ENCODE measurements at places on chromosomes 12 and 14.
A peak's percentile ranks its signal among the peaks of the same experiment; 100 is the strongest.

DNA sequence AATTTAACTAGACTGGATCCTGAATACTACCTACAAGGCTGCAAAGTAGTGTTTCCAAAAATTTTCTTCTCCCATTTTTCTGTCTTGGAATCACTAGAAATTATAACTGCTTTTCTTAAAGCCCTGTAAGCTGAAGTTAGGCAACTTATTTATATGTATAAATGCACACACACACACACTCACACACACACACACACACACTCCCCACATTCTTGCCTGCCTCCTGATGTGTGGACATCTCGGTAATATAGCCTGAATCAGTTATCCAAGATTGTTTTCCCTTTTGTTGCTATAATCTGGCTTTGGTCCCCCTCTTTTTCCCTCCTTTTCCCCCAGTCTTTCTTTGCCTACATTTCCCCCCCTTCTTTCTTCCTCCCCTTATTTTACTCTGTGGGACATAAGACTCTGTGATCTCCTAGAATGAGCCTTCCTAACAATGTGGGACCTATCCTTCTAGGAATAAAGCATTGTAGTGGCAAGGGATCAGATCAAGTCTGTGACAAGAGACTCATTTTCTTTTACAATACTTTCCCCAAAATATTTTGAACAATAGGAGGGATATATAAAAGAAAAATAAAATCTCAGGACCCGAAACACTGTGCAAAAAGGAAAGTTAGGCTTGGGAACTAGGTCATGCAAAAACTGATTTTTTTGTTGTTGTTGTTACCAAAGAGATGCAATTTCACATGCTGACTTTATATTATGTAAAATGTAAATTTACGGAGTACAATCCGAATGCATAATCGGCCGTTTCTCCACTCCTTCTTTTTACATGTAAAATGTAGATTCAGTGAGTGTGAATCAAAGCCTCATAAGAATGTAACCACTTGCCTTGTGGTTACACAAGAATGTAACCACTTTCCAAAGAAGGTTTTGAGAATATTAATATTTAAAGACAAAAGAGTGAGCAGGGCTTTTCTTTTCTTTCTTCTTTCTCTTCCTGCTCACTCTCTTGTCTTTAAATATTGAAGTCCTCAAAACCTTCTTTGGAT, 26.3 kb upstream of the CD69 start:
- no peak for DNase-seq

- DNase-seq, result no peak
Observed at GRCh38 chr14:28778138-28779117, 11.8 kb downstream of the FOXG1 start.

DNA sequence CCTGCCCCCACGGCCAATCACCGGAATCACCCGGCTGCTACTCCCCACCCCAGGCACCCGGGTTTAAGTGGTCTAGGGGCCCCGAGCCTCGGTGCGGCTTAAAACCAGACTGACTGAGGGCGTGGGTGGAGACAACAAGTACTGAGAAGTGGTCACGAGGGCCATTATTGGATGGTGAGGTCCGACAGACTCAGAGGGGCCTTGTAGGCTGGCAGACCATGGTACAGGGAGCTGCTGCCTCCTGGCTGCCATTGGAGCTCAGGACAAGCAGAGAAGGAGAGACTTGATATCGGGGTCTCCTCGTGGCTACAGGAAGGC, 54.1 kb downstream of the FBRSL1 start:
- no peak for DNase-seq

DNA sequence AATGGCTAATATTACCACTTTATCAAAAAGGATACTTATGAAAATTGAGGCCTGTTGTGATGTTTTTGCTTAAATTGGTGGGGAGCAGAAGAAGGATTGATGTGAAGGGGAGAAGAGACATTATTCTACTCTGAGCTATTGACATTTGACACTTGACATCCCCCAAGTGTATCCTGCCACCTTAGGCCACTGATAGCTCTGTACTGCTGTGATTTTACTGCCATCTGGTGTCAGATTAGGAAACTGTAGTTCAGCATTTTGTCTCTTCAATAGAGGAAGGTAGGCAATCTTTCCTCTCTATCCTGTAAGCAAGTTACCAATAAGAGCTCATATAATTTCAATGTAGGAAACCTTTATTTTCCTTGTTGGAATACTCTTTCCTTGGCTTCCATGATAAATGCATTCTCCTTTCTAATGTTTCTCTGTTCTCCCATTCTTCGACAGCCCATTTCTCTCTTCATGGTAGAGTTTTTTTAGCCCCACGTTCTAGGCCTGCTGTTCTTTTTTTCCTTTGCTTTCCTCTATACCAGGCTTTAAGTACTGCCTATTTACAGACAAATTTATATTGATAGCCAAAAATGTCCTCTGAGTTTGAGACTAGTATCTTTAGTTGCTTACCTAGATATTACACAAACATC, 46.3 kb downstream of the PPHLN1 start:
- peak; percentile 43 for DNase-seq

GRCh38 chr12:30385706-30386105, 310.0 kb downstream of the IPO8 start:
- no peak for DNase-seq

GRCh38 chr14:101507836-101508150, 53.5 kb upstream of the DIO3 start:
- DNase-seq, result no peak

DNA sequence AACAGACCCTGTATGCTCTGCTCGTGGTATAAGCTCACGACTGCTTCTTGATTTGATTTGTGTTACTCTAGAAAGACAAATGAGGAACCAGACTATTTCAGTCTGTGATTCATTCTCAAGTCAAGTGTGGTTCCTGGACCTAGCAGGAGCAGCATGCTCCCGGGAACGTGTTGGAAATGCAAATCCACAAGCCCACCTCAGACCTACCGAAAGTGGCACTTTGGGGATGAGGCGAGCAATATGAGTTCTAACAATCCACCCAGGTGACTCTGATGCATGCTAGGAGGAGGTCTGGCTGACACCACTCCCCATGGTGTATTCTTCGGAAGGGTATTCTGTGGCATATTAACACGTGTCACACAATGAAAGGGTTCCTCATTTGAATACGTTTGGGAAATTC, 59.5 kb upstream of the TMX1 start:
- DNase-seq, result no peak

DNA sequence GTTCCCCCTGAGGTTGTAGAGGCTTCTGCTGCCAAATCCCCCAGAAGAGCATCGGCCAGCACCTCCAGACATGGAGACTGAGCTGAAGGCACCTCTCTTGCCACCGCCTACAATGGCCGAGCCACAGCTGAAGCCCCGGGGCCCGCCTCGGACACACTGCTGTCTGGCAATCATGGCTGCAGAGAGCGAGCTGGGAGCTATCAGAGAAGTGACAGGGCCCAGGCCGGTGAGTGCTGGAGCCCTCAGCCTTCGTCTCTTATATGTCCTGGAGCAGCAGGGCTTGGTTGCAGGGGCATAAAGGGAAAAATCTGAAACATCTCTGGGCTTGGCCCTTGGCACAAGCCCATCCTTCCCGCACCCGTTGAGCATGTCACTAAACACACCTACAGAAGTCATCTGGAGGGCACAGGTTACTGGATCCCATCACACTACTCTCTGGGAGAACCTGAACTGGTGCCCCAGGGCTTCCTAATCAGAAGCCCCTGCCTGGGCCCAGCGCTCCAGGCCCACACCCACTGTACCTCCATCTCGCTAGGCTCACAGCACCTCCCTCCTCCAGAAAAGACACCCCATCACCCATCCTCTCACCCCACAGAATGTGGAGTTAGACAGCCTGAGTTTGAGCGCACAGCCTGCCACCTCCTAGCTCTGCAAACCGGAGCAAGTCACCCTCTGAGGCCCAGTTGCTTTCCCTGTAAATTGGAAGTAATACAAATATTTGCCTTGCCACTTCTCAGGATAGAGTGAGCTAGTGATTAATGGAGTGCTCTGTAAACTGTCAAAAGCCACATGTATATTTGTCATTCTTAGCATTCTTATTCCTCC, at the start of gene KRT4:
KRT4 (minus strand) TSS at position 232 of the 825 bp plus-strand sequence; CDS start at position 174, 58 bp downstream.
- peak; percentile 66 for DNase-seq

DNA sequence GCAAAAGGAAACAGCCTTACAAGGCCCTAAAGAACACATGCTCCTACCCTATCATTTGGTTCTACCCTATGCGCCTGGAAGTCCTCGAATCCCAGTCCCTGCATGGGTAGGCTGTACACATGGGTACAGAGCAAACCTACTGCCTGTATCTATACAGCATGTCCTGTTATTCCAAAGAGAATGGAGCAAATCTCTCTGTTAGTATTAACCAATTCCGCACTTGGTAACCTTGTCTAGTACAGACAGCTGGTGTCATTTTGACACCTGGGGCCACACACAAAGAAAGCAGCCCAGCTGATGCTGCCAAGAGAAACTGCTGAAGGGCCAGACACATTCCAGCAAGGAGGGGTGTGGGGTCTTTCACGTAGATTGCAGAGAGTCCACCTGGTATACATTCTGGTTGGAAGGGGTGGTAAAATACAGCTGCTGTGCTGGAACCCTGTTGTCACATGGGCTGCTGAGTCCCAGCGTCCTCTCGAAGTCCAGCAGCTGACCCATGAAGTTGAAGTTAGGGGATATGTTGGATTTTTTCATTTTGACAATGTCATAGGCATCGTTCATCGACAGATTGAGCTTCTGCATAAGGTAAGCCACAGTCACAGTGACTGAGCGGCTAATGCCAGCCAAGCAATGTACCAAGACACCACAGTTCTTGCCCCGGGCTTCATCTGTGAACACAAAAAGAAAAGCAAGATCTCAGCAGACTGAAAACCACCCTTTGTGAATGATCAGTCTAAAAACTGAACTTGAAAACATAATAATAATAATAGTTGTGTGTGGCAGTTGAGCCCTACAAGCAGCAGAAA, 3.2 kb downstream of the DUSP6 start:
- DNase-seq, result no peak

DNA sequence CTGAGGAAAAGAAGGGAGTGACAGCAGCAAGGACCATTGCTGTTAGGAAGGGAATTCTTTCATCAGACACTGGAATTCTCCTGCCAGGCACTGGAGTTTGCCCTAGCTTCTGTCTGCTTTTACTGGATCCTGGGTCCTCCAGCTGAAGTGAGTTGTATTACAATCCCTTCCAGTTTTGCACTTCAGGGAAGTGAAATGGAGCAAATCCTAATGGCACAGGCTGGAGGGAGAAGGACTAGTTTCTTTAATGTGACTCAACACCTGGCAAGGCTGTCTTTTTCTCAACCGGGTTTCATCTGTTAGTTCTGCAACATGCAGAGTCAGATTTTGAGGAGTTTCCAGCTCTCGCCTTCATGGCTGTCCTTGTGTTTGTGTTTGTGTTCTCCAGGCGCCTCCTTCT, 45.8 kb downstream of the ETV6 start:
- DNase-seq, result no peak

DNA sequence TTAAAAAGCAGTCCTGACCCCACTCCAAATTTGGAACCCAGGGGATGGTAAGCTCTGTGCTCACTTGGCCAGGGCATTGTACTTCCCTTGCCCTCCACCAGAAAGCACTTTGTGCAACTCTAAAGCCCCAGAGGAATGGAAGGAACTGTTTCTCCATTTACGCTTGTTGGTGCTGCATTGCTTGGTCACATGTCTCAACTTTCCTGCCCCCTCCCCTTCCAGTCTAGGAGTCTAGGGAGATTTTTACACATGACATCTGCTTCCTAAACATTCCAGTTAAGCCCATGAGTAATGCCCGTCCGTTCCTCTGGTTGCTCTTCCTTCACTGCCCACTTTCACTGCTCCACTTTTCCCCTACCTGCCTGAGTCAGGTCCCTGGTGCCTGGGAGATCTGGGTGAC, 92.6 kb upstream of the MAP1LC3B2 start:
- DNase-seq, result no peak

DNA sequence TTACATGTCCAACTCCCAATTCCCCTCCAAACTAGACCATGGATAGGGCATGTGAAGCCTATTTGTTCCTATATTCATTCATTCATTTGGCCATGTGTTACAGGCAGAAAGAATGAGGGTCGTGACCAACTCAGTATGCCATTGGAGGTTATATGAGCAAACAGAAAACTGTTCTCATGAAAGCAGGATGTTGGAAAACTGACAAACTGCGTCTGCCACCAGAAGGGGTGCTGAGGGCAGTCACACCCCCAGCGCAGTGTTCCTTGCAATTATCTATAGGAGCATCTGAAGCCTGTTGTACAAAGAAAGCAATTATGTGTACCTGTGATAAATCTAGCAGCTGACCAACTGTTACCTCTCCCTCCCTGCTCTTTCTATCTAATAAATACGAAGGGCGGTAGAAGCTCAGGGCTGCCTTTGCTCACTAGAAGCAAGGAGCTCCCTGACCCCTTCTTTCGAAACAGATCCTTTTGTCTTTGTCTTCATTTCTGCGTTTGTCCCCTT, 21.1 kb downstream of the ENTPD5 start:
- DNase-seq, result no peak

DNA sequence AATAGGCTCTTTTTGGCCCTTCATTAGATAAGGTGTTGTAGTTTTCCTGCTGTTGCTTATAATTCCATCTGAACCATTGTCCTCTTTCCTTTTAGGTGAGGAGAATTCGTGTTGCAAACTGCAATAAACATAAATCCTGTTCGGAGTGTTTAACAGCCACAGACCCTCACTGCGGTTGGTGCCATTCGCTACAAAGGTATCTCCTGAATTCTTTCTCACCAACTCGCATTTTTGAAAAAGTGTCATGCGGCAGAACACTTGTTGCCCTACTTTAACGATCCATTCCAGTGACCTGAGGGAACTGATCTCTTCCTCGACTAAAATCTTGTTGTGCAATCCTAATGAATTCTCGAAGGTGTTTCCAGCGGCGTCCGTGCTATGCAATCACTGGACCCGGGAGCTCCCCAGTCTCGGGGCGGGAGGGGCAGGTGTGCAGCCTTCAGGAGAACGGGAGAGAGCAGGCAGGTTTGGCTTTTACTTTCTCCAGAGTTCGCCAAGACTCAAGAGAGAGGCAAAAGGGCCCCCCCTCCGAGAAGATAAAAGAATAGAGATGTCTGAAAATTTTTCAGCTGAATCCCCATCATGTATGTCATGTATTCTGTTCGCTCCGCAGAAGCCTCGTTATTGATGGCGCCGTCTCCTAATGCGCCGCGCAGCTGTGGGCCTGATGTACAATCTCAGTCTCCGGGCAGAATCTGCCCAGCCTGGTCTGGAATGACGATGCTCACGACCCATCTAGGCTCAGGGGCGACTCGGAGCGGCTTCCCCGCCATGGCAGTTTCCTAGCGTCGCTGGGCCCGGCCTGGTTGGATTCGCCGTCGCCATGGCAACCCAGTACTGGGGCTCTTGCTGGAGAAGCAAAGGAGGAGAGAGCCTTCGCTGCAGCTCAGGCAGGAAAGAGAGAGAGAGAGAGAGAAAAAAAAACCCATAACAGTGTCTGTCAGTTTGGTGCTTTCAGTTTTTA, 38.2 kb downstream of the PLXNC1 start:
- no peak for DNase-seq

DNA sequence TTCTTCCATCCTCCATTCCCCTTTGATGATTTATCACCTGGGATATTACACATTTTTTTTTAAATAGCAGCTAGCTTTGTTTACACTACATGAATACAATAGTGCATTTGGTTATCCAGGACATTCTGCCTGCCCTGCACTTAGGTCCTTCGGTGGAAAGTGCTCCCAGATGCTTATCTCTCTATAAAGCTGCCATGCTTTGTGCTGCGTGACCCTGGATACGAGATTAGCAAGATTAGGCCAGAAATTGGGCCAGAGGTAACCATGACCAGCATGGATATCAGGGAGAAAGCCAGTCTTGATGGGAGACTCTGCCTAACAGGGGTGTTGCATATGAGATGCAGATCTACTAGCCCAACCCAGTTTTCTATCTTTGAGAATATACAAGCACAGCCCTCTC, 12.1 kb upstream of the KRT83 start:
- peak; percentile 37 for DNase-seq
